ENCODE measurements at places on chromosomes 5 and 9. TPM values are rescaled to one million over a fixed set of nuclear protein-coding genes. Genes with fewer than 3 reads are reported as not detected.
A peak's percentile ranks its signal among the peaks of the same experiment; 100 is the strongest.

- no peak overlapping the region for H3K27ac ChIP-seq
- no peaks in the 10 kb centered on the region for H3K4me1 ChIP-seq
- DNase-seq = no peak
- no peaks in the 10 kb centered on the region for H3K27me3 ChIP-seq
Observed at GRCh38 chr9:32837551-32838058, 54.3 kb downstream of the TMEM215 start.

GRCh38 chr5:33281431-33281843, 159.3 kb upstream of the TARS1 start:
- H3K36me3 ChIP-seq = no peaks in the 10 kb centered on the region
- H3K4me1 ChIP-seq = peaks cover 15% of the 10 kb centered on the region
- H3K27me3 ChIP-seq = no peaks in the 10 kb centered on the region
- no peak overlapping the region for H3K4me3 ChIP-seq
- no peak for DNase-seq

DNA sequence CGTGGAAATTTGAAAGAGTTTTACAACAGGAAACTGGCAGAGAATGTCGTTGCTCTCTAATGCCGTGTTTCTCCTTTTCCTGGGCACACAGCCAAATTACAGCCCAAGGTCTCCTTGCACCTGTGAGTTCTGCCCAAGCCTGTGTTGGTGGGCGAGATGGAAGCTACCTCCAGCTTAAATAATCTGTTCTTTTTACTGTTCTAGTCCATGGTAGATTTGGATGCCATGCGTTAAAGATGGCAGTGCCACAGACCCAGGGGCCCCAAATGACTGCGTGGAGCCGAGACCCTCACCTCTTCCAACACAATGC, 92.6 kb upstream of the IRX4 start:
- H3K27me3 ChIP-seq = no peaks in the 10 kb centered on the region
- no peak overlapping the region for H3K27ac ChIP-seq
- H3K36me3 ChIP-seq = no peaks in the 10 kb centered on the region

DNA sequence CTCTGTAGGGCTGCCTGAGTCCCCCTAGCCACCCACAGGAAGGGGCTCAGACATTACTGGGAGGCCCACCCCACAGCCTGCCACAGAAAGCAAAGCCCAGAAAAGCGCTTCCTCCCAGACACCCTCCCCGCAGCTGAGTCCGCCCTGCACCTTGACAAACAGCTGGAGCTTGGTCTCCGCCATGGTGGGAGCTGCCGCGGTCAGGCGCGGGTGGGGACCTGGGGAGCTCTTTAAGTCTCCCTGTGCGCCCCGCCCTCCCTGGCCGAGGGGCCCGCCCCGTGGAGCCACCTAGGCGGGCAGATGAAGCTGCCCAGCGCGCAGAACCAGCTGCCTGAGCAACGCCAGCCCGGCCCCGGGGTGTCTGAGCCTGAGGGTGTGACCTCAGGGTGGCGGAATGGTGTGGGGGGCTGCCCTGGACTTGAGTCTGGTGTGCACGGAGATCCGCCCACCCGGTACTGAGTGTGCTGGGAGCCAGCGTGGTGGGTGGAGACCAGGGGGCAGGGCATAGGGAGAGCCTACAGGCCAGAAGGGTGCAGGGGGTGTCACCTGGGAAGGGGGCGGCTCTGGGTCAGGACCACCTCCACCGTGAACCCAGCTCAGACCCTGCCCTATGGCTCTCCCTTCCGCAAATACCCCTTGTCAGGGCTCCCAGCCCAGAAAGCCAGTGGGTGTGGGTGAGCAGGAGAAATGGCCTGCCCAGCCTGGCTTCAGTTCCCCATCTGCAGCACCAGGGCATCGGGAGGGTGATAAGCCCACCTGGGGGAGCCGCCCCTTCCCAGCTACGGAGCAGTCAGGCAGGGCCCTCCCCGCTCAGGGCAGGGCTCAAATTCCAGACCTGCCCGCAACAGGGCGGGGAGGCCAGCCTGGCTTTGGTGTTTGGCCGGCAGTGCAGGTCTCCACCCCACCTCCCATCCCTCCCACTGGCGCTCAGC, at the start of gene CLIC3:
TSS of gene CLIC3 (minus strand) at position 208 of the 932 bp plus-strand sequence. CDS start at position 183, 25 bp downstream.
- H3K27me3 ChIP-seq = peaks cover 58% of the 10 kb centered on the region
- H3K36me3 ChIP-seq = peaks cover 5% of the 10 kb centered on the region
- no peak for DNase-seq
- H3K27ac ChIP-seq = no peak within 1 kb of the TSS

GRCh38 chr9:137461663-137462395, 2.7 kb upstream of the NSMF start:
- H3K4me1 ChIP-seq = peaks cover 24% of the 10 kb centered on the region
- no peak overlapping the region for H3K4me3 ChIP-seq
- H3K27ac ChIP-seq = no peak overlapping the region

DNA sequence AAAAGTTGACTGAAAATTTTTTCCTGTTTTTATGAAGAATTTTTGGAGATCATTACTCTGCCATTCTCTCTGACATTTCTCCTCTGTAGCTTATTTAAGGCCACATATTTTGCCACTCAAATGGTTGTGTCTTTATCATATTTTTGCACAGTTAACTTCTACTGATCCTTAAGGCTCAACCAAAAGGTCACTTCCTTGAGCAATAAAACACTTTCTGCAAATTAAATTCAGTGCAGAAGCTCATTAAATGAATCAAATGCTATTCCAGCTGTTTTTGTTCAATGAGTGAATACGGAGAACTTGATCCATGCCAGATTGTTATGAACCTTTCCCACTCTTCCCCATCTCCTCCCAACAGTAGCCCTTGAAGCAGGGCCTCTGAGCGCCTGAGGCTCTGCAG, 93.8 kb upstream of the EPB41L4A start:
- no peak overlapping the region for H3K4me3 ChIP-seq
- H3K36me3 ChIP-seq = no peaks in the 10 kb centered on the region
- no peak for DNase-seq
- no peaks in the 10 kb centered on the region for H3K4me1 ChIP-seq

GRCh38 chr9:136807281-136808074, at the start of gene RABL6:
Gene RABL6, plus strand, starts transcription at chr9:136807948. Its CDS starts 249 bp downstream, at chr9:136808197.
- peak within 1 kb of the TSS; percentile 94 for H3K27ac ChIP-seq
- peaks cover 1% of the 10 kb centered on the region for H3K27me3 ChIP-seq
- peaks cover 41% of the 10 kb centered on the region for H3K4me1 ChIP-seq
- H3K36me3 ChIP-seq = no peaks in the 10 kb centered on the region
- peak within 1 kb of the TSS; percentile 84 for H3K4me3 ChIP-seq

The CATSPER3 gene
- not detected for total RNA-seq

The GABRA6 gene
- total RNA-seq = not detected

The PCDHGA3 gene
- 1.5 TPM for total RNA-seq

The LCN15 gene
- not detected for total RNA-seq

GRCh38 chr5:178383919-178384815, 151.6 kb upstream of the PHYKPL start:
- no peak for DNase-seq
- no peak overlapping the region for H3K27ac ChIP-seq

DNA sequence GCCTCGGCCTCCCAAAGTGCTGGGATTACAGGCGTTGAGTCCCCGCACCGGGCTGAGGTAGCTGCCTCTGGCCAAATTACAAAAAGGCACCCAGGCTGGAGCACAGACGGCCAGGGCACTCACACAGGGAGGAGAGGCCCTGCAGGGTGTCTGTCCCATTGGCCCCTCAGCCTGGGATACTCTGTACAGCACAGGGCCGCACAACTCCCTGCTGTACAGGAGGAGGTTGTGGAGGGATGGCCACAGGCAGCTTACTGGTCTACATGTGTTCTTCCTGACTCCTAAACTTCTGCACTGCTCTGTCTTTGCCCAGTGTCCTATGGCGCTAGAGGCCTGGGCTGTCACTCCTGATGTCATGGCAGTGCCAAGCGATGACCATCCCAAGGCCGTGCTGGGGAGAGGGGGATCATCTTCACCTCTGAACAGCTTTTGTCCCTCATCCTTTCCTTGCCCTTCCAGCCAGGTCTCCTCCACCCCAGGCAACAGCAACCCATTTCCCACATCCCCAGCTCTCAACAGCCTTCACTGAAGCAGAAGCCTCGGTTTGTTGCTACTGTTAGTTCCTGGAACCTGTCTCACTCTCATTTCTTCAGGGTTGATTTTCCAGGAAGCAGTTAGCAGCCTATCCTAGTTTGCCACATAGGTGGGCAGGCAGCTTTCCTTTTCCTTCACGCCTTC, 1.8 kb upstream of the CNOT6 start:
- H3K27me3 ChIP-seq = no peaks in the 10 kb centered on the region
- H3K36me3 ChIP-seq = no peaks in the 10 kb centered on the region
- H3K4me3 ChIP-seq = no peak overlapping the region

DNA sequence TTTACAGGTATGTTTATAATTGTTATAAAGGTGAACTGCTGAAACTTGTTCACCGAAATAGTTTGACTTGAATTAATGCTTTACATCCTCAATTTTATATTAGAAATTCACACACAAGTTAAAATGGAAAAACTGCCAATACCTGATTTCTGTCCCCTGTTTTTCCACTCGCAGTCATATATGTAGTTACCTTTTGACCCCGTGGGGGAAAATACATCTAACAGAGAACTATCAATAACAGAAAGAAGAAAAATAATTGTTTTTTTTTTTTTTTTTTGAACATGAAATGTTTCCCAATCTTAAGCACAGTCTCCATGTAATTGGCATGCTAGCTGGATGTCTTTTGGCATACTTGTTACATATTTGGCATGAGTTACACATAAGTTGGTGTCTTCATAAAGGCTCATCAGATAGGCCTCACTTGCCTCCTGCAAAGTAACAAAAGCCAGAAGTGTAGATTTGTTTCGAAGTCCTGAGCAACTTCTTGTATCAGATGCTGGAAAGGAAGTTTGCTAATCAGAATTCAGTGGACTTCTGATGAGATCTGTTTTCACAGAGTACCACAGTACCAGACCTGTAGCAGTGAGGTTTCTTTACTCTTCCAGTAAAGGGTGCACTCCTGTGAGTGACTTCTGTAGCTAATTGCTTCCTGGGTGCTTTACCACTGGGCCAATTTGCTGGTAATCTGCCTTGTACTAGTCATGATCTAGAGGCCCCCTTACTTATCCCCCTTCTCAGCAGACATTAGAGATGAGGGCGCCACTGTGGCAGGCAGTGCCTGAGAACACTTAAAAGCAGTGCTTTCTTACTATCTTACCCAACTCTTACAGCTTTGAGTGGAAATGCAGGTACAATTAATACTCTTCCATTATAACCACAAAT, 36.2 kb upstream of the CXXC5 start:
- no peak for DNase-seq
- no peak overlapping the region for H3K4me3 ChIP-seq
- H3K36me3 ChIP-seq = no peaks in the 10 kb centered on the region
- peaks cover 19% of the 10 kb centered on the region for H3K4me1 ChIP-seq
- no peak overlapping the region for H3K27ac ChIP-seq
- no peaks in the 10 kb centered on the region for H3K27me3 ChIP-seq

DNA sequence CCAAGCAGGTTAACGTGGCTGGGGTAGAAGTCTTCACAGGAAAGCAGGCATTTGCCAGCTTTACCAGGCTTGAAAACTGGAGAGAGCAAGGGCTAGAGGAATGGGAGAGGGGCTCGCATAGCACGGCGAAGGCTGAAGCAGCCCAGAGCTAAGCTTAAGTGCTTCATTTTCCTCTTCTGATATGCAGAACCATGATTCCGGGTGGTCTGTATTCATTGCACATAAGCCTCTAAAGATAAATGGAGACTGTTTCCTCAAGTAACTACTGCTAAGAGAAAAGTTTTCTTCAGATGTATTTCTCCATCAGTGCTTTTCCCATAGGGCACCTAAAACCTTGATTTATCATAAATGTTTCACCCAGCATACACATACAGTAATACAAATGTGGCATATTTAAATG, 414.1 kb downstream of the MLLT3 start:
- no peak overlapping the region for H3K4me3 ChIP-seq
- H3K27me3 ChIP-seq = no peaks in the 10 kb centered on the region
- no peak overlapping the region for H3K27ac ChIP-seq

- H3K36me3 ChIP-seq = no peaks in the 10 kb centered on the region
- DNase-seq = no peak
- no peak overlapping the region for H3K4me3 ChIP-seq
- no peaks in the 10 kb centered on the region for H3K4me1 ChIP-seq
- H3K27me3 ChIP-seq = no peaks in the 10 kb centered on the region
Observed at GRCh38 chr9:127293767-127294166, 29.2 kb downstream of the GARNL3 start.

DNA sequence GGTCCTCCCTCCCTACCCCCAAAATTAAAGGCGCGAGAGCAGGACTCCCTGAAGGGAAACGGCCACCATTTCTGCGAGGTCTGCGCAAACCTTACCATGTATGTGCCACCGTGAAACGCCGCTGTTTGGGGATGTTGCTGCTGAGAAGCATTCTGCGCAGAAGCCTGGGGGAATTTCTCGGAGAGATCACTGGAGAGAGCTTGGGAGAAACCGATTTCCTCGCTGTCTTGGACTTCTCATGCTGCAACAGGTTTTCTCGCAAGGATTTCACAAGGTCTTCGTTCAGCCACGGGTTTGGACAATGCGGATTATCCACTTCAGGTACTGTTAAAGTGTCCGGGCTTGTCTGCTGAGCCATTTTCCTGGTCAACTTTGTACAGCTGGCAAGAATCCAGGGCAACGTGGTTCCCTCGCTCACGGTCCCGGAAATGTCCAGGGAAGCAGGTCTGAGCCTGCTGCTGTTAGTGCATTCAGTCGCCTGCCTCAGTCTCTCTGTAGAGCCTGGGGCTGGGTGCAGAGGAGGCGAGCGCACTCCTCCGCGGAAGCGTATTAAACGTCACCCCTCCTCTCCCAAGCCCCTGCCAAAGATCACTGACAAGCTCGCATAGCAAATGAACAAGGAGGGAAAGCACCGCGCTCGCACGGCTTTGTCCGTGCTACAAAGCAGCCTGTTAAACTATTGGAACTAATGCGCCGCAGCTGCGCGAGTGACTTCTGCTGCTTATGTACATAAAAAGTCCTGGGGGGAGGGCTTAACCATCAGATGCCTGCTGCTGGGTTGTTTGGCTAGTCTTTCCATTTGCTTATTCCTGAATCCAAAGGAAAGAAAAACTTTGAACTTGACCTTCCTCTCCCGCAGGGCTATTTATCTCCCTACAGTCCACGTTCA, 125.1 kb downstream of the PDE4D start:
- H3K27ac ChIP-seq = peak overlapping the region; percentile 85
- peak overlapping the region; percentile 68 for H3K4me3 ChIP-seq
- no peaks in the 10 kb centered on the region for H3K36me3 ChIP-seq
- H3K4me1 ChIP-seq = peaks cover 56% of the 10 kb centered on the region
- peak; percentile 86 for DNase-seq
- no peaks in the 10 kb centered on the region for H3K27me3 ChIP-seq

DNA sequence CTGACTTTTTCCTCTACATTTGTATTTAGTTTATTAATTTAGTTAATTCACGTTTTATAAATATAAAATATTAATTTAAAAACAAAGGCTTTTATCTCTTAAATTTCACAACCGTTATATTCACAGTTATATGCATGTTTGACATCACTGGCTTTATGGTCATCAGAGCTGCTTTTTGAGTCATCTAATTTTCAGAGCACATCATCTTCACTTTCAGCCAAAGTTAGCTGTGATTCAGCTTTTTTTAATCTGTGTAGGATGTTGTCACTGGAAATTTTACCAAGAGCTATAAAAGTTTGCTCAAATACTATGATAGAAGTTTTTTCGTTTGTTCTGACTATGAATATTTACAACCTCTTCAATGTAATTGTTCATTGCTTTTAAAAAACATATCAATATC, 12.4 kb downstream of the CDC37L1 start:
- no peak overlapping the region for H3K27ac ChIP-seq
- no peaks in the 10 kb centered on the region for H3K36me3 ChIP-seq

- H3K27me3 ChIP-seq = no peaks in the 10 kb centered on the region
- no peaks in the 10 kb centered on the region for H3K4me1 ChIP-seq
- no peak for DNase-seq
Observed at GRCh38 chr5:2148312-2149194, 265.8 kb upstream of the IRX4 start.
